Hematopoietic multipotent progenitor cell treated with erythropoietin and hydrocortisone succinate and interleukin-3 and kit ligand, for 8 days (in vitro differentiated cells): ENCODE measurements at places on chromosomes 5 and 9.

- DNase-seq: no peak
These were observed 24.5 kb upstream of the LTC4S start for GRCh38 chr5:179769271-179769670.

DNA sequence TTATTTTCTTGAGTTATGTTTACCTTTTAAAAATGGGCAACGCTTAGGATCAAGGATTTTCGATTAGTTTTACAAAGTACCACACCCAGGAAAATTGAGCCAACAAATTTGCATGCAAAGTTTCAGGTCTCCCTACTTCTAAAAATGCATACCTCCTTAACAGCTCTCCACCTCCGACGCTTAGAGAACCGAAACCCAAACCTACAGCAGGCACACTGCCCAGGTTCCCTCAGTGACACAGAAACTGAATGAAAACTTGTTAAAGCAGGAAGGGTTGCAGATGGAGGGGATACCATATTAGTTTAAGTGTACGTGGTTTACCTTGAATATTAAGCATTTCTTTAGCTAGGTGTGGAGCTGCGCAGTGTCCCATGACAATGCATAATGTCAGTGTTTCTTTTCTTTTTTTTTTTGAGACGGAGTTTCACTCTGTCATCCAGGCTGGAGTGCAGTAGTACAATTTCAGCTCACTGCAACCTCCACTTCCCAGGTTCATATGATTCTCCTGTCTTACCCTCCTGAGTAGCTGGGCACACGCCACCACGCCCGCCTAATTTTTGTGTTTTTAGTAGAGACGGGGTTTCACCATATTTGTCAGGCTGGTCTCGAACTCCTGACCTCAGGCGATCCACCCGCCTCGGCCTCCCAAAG is 1.6 kb upstream of the SUB1 start:
- no peak for DNase-seq

DNA sequence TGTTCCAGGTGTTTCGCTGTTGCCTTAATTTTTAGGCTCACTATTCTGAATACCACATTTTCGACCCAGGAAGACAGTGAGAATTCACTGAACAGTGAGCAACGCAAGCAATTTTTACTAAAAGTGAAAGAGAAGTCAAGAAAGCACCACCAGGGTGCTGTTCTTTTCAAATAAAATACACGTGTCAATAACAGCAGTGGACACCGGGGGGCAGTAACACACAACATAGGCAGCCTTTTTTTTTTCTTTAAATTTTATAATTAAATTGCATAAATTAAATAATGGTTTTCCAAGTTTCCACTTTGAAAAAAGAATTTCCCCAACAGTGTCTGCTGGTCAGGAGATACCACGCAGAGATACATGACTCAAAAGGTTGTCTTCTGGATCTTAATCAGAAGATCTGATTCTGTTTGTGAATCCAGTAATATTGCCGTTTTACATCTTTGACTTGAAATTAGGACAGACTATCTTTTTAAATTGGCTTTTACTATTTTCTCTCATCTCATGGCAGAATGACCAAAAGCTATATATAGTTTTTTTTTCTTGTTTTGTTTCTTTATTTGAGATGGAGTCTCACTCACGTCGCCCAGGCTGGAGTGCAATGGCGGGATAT is 47.1 kb upstream of the SH3GL2 start:
- DNase-seq: peak; percentile 58

GRCh38 chr5:174418809-174419539 is 305.4 kb upstream of the MSX2 start:
- DNase-seq: no peak

DNA sequence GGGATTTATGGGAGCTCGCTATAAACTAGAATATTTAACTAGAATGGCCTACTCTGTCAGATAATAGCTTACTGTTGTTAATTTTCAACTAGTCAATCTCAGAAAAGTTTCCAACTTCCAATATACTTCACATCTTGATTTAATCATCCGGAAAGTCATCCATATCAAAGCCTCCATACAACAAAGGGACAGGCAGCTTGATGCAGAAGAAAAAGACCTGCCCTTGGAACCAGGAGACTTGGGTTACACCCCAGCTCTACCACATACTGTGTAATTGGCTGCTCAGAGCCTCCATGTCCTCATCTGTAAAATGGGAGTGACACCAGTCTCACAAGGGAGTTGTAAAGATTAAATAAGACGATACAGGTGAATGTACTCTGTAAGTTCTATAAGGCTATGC is 1.9 kb downstream of the PTPN3 start:
- no peak for DNase-seq

DNA sequence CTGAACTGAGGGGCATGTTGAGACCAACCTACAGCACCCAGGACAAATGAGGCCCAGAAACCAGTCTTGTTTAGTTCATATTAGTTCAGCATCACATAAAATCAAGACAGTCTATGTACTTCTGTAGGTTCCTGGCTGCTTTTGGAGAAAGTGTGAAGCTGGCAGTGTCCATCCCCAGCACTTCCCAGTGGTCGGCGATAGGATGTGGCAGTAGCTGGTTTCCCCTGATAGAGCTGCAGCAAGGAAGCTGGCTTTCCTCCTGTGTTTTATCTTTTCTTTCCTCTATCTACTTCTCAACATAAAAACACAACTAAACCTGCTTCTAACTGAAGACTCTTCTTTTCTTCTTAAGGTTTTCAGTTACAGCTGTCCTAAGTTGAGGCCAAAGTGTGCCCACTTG is 43.0 kb upstream of the SLC46A2 start:
- no peak for DNase-seq

DNA sequence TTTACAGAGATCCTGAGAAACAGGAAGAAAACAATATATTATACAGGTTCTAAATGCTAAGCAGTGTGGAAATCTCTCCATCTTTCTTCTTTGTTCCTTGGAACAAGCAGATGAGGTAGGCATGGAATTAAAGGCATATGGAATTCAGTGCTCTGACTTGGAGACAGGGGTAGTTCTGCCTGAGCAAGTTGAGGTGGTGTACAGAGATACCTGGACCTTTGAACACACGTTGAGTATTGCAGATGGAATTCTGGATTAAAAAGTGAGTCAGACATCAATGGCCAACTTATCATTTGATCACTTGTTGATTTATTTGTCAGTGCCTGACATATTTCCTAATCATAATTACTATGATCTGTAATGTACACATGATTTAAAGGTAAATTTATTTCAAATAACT is 293.9 kb upstream of the IRX4 start:
- no peak for DNase-seq

DNA sequence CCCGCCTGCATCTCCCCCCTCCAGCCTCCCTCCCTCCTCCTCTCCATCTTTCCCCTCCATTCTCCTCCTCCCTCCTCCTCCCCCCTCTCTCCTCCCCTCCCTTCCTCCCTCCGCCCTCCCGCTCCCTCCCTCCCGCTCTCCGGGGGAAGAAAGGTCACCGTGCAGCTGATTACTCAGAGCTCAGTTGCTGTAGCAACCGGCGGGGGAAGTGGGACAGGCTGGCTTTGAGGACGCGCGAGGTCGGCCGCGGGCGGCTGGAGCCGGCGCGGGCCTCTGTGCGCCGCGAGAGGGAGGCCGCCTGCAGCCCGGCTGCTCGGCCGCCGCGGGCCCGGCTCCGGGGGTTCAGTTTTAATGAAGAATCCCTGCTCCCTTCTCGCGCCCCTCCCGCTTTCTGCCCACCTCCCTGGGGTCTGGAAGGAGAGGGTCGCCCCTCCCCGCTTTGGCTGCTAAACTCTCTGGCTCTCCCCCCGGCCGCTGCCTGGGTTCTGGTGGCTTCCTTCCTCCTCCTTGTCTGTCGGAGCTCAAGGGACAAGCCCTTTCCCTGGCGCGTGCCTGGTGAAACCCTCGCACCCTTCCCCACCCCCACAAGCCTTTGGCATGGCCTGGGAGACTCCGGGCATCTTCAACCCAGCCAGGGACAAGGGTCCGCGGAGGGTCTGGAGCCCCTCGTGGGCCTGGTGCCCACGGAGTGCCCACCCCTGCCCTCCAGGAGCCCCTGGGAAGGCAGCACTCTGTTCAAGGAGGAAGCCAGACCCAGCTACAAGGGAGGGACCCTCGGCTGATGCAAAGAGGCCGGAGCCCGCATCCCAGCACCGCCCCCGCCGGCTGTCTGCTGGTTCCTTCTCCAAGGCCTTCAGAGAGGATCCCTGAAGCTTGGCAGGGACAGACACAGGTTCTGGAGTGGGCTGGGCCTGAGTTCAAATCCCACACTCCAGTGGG is 160.3 kb downstream of the C9orf50 start:
- DNase-seq: peak; percentile 82

DNA sequence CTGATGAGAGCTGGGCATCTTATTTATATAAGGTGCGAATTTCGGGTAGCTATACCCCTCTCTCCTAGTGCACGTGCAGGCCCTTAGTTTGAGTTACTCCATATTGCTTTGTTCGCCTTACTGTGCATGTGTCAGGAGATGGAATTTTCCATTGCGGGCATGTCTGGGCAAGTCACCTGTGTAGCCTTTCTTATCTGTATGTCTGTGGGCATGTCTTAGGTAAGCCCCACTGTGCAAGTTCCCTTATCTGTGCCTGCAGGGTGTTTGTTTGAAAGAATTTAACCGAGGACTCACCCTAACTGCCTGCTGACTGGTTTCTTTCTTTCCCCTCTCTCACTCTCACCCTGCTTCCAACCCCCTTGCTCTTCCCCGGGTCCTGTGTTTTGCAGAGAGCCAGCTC is 140.7 kb upstream of the RANBP3L start:
- peak; percentile 96 for DNase-seq

DNA sequence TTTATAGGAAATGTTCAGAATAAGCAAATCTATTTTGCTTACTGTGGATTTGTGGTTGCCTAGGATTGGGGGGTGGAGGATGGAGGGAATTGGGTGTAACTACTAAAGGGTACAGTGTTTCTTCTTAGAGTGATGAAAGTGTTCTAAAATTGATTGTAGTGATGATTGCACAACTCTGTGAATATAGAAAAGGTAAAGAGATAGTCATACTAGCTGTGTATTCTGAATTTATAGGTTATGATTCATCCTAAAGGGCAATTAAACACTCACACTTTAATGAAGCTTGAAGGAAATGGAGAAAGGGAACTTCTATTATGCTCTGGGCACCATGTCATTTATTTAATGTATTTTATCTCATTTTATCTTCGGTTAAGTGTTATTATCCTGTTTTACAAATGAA is 9.9 kb downstream of the TXNDC8 start:
- no peak for DNase-seq

GRCh38 chr5:102654559-102655349 is 100.4 kb upstream of the PAM start:
- no peak for DNase-seq

DNA sequence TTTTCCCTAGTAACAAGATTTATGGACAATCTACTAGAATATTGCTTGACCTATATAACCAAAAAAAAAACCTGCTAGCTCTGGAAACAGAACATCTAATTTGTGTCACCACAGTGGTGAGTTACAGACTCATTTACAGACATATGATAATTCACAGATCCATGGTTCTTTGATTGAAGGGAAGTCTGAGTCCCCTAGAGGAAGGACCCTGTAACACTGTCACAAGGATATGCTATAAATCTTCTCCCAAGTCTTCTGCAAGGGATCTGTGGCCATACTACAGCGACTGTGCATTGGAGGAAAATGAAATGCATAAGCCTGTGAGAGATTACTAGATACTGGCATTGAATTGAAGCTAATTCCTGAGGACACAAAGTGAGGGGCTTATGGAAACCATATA is 630.6 kb upstream of the SGCD start:
- DNase-seq: no peak

GRCh38 chr9:86168256-86168655 is 68.9 kb upstream of the GOLM1 start:
- DNase-seq: no peak

- DNase-seq: no peak
These were observed 552.1 kb upstream of the CDH9 start for GRCh38 chr5:27590503-27590902.

- DNase-seq: no peak
These were observed 309.4 kb downstream of the NR3C1 start for GRCh38 chr5:143094087-143094521.

DNA sequence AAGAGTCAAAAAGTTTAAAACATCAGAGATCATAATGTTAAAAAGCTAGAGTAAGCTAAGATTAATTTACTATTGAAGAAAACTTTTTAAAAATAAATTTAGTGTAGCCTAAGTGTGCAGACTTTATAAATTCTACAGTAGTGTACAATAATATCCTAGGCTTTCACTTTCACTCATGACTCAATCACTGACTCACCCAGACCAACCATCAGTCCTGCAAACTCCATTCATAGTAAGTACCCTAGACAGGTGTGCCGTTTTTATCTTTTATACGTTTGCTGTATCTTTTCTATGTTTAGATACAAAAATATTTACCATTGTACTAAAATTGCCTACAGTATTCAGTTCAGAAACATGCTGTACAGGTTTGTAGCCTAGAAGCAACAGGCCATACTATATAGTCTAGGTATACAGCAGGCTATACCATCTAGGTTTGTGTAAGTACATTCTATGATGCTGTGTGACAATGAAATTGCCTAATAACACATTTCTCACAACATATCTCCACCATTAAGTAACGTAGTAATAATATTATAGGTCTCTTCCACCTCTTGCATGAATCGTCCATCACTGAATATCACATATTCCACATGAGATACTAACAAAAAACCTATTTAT is 59.2 kb downstream of the MEGF9 start:
- DNase-seq: no peak

DNA sequence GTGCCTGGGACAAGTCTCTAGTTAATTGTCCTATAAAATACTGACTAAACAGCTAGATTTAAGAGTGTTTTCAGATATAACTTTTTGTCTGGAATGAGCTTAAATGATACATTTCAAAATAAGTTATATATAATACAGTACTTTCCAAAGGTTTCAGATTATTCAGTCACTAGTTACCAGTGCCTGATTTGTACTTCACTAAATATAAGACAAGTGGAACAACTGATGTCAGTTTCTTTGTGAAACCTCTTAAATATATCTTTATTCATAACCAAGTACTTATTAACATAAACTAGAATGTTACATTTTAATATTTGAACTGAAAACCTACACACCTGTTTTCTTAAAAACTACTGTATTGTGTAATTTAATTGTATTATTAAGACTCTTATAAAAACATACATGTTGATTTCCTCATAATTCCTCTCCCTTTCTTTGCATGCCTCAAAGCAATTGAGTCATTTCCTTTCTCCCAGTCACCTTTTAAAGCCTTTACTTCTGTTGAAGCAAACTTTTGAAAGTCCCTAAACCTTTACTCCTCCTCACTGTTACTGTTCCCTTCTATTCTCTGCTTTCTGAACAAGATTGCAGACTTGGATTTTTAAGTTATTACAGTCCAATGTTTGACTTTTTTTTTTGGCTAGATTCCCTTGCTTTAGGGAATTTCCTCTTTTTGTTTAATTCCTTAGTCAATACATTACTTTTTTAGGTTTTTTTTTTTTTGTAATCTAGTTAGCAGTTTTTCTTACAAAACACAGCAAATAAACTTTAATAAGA is 8.7 kb upstream of the SEMA6A start:
- no peak for DNase-seq

DNA sequence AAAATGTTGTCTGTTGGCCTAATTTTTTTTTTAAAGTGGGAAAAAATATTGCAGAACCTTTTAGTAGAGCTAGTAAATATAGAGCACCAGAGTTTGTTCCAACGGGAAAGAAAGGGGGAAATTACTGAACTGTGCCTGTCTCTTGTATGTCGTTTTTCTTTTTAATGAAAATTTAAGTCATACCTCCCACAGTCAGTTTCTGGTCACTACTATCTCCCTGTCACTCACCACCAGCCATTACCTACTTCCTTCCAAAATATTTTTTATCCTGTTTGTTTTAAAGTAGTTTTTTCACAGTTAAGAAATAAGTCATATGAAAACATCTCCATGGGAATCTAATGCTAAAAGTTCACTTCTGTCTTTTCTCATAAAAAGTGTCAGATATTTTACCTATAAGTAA is 21.3 kb downstream of the GPR151 start:
- no peak for DNase-seq

GRCh38 chr9:78239506-78239905 is 3.6 kb downstream of the CEP78 start:
- DNase-seq: no peak
